SK-MEL-5 (cell line): ENCODE measurements at places on chromosomes 2 and 18. TPM values are rescaled to one million over a fixed set of nuclear protein-coding genes. Genes with fewer than 3 reads are reported as not detected.

The GCKR gene
- total RNA-seq: not detected in 2 replicates

DNA sequence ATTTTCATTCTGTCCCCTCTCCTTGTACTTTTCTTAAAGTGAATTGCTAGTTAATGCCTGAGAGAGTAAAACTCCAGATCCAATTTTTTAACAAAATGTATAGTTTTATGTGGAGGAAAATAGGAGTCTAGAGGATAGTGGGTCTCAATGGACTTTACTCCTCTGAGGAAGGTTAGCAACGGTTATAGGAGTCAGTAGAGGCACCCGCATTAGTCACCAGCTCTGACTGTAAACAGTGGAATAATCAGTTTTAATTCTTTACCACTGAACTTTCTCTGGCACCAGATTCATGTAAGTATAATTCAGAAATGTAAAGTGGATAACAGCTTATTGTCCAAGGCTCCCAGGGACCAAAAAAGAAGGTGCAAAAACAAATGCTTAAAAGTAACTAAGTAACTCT lies 38.7 kb upstream of the HNMT start:
- no peak for DNase-seq

- DNase-seq: peak; percentile 58
Observed at GRCh38 chr2:854460-854859, 96.2 kb upstream of the SNTG2 start.

GRCh38 chr2:240319855-240320203 lies 115.6 kb upstream of the GPC1 start:
- DNase-seq: no peak

DNA sequence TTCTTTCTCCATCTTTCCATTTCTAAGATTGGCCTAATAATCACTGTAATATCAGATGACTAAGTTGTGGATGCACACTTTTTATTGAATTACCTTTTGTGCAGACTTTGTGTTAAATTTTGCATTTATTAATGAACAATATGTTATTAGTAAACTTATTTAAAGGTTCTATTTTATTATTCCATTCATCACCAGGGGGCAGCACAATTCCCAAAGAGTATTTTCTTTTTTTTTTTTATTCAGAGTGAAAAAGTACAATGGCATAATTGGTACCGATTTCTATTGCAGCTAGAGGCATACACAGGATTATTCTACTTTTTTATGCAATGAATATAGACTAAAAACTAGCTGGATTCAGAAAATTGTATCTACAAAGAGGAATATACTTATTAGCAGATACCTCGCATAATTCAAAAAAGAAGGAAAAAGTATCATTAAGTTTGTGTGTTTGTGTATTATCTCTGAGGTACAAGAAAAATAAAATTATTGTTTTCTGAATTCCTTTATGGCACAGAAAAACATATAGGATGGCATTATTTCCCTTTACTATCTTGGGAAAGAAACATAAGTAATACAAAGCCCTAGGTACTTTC lies 390.6 kb downstream of the ERBB4 start:
- peak; percentile 25 for DNase-seq

The MAP3K19 gene
- total RNA-seq: not detected in 2 replicates

The KDM3A gene
- 35.6 and 45.1 TPM in 2 replicates for total RNA-seq

The SULT1C4 gene
- total RNA-seq: not detected in 2 replicates

The LRRC30 gene
- not detected in 2 replicates for total RNA-seq

The STEAP3 gene
- 6.0 and 8.5 TPM in 2 replicates for total RNA-seq

The ALPP gene
- not detected in 2 replicates for total RNA-seq

DNA sequence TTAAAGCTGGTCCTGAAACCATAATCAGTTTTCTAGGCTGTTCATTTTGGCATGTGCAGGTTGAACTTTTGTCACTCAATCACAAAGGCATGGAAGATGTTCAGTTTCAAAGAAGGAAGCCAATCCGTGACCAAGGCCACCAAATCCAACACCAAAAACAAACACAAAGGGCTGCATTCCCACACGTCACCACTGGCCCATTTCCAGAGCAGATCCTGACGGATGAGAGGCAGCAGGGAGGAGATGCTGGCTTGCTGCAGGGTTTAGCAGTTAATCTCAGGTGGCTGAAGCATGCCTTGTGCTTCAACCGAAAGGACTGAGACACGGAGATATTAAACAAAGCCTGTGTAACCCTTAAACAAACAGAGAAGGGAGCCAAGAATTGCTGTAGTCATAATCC lies 191.9 kb upstream of the CTAGE1 start:
- no peak for DNase-seq

DNA sequence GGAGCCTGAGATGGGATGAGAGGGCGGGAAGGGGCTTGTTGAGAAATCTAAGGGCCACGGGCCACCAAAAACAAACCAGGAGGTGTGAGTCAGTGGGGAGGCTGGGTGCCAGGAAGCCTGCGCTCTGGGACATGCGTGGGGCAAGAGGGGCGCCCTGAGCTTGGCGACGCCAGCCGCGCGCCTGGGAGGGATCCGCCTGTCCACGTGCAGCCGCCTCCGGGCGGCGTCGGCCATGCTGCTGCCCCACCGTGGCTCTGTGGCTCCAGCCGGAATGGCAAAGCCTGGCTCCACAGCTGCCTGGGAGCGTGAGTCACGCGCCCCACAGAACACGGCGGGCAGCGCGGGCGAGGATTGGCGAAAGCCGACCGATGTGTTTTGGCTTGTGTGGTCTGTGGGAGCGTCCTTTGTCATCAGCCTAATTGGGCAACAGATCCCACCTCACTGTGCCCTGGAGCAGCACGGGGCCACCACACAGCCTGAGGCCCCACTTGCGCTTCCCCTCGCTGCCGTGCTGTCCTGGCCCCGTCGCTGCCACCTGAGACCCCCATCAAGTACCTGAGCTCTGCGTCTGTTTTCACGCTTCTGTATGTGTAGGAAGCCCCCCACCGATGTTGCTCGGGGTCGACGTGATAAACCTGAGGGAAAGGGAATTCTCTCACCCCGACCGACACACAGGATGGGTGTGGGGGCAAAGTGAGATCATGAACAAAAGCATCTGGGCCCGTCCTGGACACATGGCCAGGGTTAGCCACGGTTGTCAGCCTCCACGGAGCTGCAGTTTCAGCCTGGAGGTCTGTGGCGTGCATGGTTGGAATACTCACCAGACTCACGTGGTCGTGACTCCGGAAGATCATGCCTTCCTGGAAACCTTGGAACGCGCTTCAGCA lies 80.5 kb downstream of the NFATC1 start:
- DNase-seq: peak; percentile 90

DNA sequence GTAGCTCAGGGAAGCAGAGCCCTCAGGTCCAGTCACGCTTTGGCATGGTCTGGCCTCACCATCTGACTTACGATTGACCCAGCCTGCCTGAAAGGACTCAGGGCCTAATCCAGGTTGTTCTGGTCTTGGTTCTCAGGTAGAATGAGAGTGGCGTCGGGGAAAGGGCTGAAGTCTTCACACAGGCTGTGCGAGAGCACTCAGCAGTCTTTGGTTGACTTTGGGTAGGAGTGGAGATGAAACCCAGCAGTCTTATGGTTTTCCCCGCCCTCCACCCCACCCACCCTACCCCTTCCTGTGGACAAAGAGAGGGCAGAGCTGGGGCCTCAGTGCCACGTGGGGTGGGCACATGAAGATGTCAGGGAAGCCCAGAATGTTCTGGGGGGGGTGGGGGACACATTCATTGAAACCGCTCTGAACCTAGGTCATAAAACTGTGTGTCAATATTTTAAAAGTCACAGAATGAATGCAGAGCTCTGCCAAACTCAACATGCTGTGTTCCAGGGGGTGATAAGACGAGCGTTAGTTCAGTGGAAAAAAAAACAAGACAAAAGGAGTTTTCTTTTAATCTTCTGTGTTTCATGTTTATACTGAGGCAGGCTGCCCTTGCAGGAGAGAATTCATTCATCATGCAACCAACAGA lies 58.6 kb upstream of the ALPP start:
- DNase-seq: no peak

GRCh38 chr2:147149575-147150240 lies 695.1 kb upstream of the ACVR2A start:
- no peak for DNase-seq

The GPR55 gene
- total RNA-seq: 0.13 TPM in 2 replicates

The SLC4A5 gene
- 0.29 and 0.63 TPM in 2 replicates for total RNA-seq

GRCh38 chr2:9281145-9281544 lies 74.5 kb downstream of the ASAP2 start:
- DNase-seq: no peak

DNA sequence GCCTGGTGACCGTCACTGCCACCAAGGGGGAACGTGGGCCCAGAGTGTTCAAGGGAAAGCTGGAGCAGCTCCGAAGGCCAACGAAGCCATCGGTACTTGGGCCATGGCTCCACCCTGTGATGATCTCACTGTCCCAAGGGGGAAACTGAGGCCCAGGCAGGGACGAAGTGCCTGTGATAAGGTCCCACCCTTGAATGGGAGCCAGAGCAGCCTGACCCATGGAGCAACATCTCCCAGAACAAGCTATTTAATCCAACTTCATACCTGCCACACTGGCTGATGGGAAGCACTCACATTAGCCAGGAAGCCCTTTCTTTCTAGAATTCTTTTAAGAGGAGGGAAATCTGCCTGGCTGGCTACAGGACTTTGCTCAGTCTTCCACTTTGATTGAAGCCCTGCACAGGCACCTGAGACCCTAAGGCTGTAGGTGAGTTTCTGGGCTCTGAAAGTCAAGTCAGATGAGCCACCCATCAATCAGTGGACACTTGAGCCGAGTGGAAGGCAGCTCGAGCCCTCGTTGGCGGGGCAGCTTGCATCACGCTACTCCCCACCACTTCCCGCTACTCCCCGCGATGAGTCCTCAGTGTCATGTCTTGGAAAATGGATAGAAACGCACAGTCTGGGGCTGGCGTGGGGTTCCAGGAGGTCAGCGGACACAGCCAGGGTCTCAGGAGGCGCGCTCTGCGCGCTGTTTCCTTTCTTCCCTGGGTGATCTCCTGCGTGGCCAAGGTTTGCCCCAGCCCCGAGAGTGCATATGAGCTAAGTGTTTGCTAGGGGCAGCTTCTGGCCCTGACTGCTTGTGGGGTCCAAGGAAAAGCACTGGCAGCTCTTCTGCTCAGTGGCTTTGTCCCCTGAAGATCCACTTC lies 2.5 kb upstream of the HS6ST1 start:
- DNase-seq: no peak

DNA sequence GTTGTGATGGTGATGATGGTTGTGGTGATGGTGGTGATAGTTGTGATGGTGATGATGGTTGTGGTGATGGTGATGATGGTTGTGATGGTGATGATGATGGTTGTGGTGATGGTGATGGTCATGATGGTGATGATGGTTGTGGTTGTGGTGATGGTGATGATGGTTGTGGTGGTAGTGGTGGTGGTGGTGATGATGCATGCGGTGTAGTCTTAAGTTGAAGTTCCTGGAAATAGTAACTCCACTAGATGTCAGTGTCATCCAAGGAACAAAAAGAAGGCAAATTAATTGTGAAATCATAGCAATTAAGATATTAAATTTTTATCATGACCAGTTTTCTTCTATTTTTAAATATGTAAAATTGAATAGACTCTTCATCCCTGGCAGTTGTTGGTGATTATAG lies 309.2 kb downstream of the AGAP1 start:
- DNase-seq: no peak

- DNase-seq: no peak
Observed at GRCh38 chr2:3667151-3667631, 9.2 kb downstream of the ALLC start.

- no peak for DNase-seq
Observed at GRCh38 chr18:45430041-45430440, 185.2 kb upstream of the SLC14A2 start.

DNA sequence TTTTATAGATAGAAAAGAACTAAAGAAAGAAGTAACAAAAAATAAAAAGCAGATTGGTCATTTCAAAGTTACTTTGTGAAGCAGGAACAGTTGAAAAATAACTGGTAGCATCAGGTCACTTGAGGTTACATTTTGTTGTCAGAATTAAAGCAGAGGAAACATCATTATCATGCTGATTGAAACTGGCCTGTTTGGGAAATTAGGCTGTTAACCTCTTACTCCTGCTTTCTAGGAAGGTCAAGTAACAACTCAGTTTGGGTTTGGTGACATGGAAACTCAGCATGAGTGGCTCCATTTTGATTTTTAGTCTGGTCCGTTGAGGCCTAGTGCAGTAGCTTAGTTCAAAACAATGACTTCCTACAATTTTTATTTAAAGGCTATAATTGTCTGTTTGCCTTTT lies 1383.5 kb downstream of the DPP10 start:
- no peak for DNase-seq

The PDE11A gene
- 1.7 and 2.5 TPM in 2 replicates for total RNA-seq

- no peak for DNase-seq
Observed at GRCh38 chr2:204796581-204796980, 251.3 kb downstream of the PARD3B start.

DNA sequence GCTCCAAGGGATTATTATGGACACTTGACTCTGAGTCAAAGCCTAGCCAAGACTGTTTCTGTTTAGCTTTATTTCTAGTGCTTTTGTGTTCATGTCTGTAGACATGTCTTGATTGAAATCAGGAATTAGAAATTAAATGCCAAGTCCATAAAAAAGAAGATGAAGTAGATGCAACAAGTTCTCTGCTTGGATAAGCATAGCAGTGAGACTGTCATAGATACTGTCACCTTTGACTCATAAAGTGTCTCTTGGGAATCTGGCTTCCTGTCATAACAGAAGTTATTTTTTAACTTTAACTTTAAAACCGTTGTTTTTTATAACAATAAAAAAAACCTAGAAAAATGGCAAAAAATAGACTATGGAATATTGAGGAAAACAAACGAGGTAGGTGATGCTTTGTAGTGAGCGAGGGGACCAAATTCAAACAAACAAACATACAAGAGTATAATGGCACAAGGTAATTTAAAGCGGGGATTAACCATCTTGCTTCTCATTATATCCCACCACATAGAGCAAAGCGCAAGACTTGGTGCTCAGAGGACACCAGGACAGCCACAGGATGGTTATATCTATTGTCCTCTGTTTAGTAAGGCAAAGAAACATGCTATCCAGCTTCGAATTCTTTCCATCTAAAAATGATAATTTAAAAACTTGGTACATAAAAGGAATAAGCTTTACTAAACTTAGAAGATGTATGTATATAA lies 64.6 kb downstream of the CD226 start:
- no peak for DNase-seq

The AFF3 gene
- total RNA-seq: 2.8 and 4.2 TPM in 2 replicates

The HDAC4 gene
- total RNA-seq: 14.1 and 15.8 TPM in 2 replicates

- DNase-seq: no peak
Observed at GRCh38 chr18:3051718-3052410, 38.9 kb upstream of the LPIN2 start.

The ITM2C gene
- total RNA-seq: 184 TPM in 2 replicates

DNA sequence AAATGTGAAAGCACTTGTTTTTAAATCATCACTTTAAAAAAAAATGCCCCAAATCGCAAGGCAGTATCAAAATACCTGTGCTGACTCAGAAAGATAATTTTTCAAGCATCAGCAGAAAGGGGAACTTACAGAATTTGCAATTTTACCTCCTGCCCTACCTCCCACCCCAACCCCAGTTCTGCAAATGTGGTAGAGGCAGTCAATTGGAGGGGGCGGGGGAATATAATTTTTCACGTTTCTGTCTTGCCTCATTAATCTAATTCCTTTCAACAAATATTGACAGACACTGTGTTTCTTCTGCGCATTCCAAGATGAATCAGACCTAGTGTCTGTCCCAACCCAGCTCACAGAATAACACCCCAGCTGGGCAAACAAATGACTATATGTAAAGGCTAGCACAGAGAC lies 76.8 kb downstream of the ALPK2 start:
- DNase-seq: no peak
